ENCODE measurements at places on chromosomes 6 and 20. TPM values are rescaled to one million over a fixed set of nuclear protein-coding genes. Genes with fewer than 3 reads are reported as not detected.

DNA sequence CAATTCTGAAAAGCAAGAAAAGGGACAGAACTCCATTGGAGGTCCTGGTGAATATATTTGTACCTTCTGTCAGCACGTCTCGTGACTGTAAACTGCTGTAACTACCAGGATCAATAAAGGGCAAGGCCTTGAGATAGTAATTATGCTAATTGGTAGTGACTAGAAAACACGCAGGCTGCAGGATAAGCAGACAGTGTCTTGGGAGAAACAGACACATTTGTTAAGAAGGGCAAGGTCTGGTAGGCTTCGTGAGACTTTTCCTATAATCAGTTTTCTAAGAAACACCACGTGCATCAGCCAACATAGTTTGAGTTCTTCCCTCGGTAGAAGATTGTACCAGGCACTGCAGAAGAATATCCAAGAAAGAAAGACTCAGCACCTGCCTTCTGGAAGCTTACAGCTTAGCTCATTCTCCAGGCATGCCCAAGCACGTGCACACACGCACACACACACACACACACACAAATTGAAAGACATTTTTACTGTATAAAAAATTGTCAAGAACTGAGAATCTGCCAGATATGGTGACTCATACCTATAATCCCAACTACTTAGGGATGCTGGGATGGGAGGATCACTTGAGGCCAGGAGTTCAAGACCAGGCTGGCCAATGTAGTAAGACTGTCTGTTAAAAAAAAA is 167.0 kb upstream of the SASH1 start:
- no peak for DNase-seq

DNA sequence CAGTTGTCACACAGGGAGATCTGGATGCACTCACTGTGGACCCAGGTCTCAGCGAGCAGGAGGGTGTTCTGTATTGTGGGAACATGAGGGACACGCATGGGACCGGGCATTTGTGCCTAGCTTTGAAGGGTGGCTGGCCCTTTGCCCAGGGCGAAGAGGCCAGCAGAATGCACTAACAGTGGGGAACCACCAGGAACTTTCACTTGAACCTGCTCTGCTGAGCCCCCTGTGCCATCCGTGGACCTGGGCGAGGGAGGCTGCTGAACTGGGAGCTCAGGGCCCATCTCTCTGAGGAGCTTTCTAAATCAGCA is 1.2 kb upstream of the ULBP2 start:
- DNase-seq, result no peak

Gene HLA-DRA
- 21.4 TPM for total RNA-seq

GRCh38 chr6:17932330-17932852 is 55.0 kb downstream of the KIF13A start:
- peak; percentile 58 for DNase-seq

GRCh38 chr6:11921751-11922150 is 90.4 kb upstream of the HIVEP1 start:
- no peak for DNase-seq

DNA sequence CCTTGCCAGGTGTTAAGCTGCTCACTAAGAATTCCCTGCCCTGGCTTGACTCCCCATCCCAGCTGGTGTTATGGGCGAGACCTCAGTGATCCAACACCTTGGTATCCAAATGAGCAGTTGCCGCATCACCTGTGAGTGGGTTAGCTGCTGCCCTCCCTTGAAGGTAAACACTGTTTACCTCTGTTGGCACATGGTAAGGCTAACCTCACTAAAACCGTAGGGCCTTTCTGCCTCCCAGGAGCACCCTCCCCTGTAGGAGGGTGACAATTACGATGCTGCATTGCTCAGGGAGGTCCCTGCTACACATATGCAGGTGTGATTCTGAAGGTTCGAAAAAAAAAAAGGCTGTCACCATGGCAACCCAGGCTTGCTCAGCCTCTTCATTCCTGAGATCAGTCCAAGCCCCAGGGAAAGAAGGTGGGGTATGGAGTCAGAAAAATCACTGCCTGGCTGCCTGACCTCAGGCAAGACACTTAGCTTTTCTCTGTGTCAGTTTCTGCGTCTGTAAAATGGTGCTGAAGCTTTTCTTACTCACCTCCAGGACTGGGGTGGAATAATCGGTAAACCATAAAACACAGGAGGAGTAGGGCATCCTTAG is 19.5 kb downstream of the PNPLA1 start:
- no peak for DNase-seq

GRCh38 chr6:45822873-45823272 is 192.8 kb downstream of the CLIC5 start:
- no peak for DNase-seq

DNA sequence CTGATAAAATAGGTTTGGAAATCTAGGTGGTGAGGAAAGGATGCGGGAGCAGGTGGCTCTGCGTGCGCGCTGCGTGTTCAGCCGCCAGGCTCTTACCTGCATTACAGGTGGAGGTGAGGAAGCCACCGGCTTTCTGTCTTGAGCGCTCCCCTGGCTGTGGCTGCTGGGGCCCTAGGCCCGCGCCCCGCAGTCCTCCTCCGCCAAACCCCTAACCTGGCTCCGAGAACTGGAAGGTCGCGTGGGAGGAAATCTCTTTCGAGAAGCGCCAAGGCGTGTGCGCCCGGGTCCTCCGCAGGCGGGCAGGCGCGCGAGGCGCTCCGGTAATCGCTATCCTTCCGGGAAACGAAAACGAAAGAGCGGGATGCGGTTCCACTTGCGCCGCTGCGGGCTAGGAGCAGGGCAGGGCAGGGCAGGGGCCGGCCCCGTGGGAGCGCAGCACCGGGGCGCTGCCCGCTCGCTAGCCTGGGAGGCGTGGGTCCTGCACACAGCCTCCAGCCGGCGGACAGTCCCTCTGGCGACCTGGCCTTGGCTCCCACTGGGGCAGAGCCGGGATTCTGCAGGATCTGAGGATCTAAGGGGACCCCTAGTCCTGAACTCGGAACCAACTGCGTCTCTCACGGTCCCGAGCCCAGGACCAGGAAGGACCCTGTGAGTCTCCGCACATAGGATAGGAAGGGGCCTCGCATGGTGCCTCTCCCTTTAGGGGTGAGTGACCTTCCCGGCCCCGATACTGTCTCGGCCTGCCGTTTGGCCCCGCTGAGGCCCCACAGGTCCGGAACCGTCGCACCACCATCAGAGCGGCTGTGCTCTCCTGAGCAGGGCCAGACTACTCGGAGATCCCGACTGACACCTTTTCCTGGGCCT is at the start of gene ETV7:
Gene ETV7 (minus strand): TSS at position 230 of the 864 bp plus-strand sequence. CDS start 128 bp downstream, at position 102.
- DNase-seq, result peak; percentile 33

- no peak for DNase-seq
Observed at GRCh38 chr6:12418946-12419345, 128.8 kb downstream of the EDN1 start.

GRCh38 chr6:46538800-46539480 is 47.7 kb upstream of the RCAN2 start:
- no peak for DNase-seq

DNA sequence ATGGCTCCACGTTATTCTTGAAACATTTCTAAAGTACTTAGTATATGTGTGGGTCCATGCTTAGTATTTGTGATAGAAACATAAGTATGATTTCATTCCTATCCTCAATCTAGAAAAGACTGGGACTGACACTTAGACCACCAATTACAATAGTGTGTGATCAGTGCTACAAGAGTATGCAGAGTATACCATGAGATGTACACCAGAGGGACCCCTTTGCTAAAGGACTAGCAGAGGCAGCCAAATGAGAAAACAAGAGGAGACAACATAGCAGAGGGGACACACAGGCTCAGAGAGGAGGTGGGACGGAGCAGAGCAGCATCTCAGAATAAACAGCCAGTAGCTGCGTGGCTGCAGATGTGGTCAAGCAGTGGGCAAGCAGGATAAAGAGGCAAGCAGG is 21.0 kb downstream of the RMND1 start:
- DNase-seq, result no peak

Gene SRSF12
- total RNA-seq, result not detected

Gene DEK
- 227 TPM for total RNA-seq

DNA sequence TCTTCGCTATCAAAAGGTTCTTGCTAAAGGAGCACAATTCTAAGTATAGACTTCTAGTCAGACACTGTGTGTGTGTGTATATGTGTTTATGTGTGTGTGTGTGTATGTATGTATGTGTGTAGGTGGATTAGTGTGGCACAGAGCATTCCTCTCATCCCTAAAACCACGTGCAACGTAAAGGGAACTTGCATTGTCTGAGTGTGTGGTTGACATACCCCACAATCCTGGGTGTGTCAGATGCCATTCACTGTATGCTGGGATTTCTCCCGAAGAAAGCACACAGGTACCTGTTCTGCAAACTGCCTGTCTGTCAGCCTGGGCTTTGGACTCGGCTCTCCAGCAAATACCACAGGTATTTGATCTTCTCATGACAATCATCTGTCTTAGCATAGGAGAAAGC is 42.3 kb upstream of the TBC1D7 start:
- no peak for DNase-seq

Gene TREML1
- not detected for total RNA-seq

DNA sequence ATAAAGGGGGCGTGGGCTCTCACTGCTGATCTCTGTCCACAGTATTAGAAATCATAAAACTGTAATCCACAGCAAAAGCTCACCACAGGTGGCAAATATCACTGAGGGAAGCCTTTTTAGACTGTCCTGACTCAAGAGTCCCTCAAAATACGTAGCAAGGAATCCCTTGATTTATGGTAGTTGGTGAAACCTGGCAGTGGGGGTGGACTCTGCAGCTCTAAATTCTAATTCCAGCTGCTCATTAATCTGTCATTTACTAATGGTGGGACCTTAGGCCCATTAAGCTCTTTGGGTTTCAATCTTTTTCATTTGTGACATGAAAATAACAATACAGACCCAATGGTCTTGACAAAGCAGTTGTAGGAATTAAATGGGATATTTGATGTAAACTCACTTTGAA is 32.3 kb downstream of the GMDS start:
- no peak for DNase-seq

- DNase-seq, result peak; percentile 32
Observed at GRCh38 chr6:44074813-44075646, 52.2 kb downstream of the MRPL14 start.

Gene PHACTR1
- total RNA-seq, result 5.9 TPM

DNA sequence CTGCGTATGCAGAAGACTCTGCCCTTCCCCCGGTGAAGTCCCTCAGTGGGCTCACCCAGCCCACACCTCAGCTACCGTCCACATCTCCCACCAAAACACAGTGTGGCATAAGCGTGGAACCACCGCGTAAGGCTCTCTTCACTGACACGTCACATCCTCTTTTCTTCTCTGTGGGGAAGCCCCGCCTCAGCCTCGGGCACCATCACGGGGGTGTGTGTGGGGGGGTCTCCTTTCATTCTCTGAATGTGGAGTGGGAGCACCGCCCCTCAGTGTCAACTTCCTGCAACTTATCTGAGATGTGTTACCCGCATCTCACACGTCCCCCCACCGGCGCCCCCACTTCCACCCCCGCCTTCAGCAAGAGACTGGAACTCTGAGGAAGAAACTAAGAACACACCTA is 388.4 kb upstream of the JARID2 start:
- DNase-seq, result no peak

Gene TTBK1
- total RNA-seq, result not detected

- no peak for DNase-seq
Observed at GRCh38 chr20:50092436-50092835, 20.5 kb downstream of the UBE2V1 start.

Gene CHRNA4
- total RNA-seq, result not detected

DNA sequence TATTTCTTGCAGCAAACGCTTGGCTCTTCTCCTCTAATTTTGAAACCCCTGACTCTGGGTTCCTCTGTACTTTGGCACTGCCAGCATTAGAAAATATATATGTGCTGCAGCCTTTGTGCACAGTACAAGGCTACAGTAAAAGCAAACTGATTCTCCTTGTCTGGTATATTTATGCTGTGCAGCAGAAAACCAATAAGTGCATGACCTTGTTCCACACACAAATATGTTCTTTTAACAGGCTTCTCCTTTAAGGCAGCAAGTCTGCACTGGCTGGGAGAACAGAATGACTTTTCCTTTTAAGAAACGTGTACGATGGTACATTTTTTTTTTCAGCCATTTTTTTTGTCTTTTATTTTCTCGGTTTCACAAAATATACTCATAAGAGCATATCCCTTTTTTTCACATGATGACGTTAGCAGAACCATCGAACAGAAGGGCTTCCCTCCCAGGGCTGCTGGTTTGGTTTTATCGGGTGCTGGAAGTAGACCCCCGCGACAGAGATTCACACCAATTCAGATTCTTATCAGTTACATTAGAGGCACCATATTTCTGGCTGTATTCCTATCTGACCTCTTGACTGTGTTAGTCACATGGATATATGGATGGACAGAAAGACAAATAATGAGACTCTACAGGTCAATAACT is 129.9 kb upstream of the ARID1B start:
- no peak for DNase-seq

- DNase-seq, result no peak
Observed at GRCh38 chr6:165718491-165718891, 55.5 kb upstream of the PDE10A start.

DNA sequence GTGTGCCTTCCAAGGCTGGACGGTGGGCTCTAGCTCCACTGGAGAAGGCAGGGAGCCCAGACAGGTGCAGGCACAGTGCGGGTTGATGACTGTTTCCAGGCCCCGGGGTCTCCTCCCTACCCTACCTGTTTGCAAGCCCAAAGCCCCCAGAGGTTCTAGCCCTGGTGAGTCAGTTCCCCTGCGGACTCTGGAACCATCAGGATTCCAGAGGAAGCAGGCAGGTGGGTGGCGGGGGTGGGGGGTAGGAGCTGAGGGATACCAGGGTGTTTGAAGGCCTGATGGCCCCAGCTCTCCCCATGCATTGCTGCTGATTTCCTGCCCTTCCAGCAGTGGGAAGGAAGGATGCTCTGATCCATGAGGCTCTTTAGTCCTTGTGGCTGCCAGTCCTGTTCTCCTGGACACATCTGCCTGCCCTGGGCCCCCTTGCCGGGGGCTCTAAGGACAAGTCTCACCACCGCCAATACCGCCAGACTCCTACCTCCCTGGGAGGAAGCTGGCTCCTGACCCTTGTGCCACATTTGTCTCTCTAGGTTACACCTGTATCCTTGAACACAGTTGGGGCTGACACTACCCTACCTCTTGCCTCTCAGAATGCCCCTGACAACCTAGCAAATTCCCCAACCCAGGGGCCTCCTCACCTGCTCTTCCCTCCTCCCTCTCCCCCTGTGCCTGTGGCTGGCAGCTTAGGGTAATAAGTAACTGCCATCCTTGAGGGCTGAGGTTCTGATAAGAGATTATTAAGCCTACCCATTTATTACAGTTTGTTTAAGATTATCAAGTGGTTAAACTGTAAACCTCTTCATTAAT is 21.7 kb downstream of the KCNK5 start:
- DNase-seq, result no peak

- no peak for DNase-seq
Observed at GRCh38 chr6:6760002-6760401, 171.5 kb downstream of the LY86 start.

Gene RAB5IF
- 343 TPM for total RNA-seq

- peak; percentile 40 for DNase-seq
Observed at GRCh38 chr6:15096894-15097837, 148.7 kb upstream of the JARID2 start.

Gene DAAM2
- 4.0 TPM for total RNA-seq

DNA sequence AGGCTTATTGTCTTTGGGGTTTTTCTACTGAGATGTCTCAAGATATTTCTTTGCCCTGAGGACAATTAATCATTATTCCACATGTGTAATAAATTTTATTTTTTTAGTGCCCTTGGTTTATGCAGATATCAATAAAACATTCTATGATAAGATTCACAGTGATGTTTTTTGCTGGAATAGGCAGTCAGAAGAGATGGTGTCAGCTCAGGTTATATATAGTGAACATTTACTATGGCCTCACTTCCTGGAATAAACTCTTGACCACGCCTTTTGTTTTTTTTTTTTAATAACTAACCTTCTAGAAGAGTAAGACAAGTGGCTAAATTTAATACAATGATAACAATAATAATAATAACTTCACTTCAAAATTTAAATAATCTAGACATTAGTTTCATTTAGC is 209.7 kb downstream of the TRDN start:
- DNase-seq, result no peak

GRCh38 chr6:29995340-29995777 is 53.0 kb downstream of the HLA-A start:
- peak; percentile 29 for DNase-seq
